ENCODE measurements at places on chromosomes 5 and 9.
A peak's percentile ranks its signal among the peaks of the same experiment; 100 is the strongest.

- DNase-seq = no peak
Measured at GRCh38 chr5:174459071-174459702, 265.2 kb upstream of the MSX2 start.

GRCh38 chr5:127440831-127441230 is 76.6 kb upstream of the PRRC1 start:
- no peak for DNase-seq

DNA sequence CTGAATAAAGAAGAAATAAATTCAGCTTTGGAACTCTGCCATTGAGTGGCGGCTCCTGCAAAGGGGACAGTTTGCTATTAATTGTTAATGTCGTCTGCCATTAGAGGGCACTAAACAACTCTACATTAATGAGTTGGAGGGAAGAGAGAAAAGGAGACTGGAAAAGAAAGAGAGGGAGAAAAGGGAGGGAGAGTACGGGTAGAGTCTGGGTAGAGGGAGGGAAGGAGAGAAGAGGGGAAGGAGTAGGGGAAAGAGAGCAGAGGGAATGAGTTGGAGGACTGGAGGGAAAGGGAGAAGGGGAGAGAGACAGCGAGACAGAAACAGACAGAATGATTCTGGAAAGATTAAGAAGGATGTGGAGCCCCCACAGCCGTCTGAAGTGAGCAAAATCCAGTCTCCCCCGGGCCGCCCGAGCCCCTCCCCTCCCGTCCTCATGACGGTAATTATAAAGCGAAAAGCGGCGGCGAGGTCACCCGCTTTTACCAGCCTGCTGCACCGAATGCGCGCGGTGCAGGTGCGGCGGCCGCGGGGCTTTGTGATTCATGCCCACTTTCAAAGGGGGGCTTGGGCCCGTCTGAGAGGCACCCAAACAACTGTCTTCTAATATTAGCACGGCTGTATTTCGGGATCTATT is 1.9 kb upstream of the FST start:
- no peak for DNase-seq

DNA sequence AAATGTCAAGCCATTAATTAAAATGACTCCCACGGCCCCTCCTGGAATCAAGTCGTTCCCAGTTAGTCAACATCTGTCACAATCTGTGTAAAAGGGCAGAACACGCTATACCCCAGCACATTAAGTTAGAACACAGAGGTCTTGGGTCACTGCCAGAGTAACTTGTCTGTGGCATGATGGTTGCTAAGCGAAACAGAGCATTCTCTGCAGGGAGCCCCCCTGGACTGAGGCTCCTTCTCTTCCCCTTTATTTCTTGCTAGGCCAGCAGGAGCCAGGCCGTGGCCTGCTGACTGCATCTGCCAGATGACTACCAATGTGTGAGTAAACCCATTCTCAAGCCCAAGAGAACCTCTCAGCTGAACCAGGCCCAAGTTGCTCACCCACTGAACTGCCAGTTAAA is 51.9 kb upstream of the ZBED3 start:
- no peak for DNase-seq

DNA sequence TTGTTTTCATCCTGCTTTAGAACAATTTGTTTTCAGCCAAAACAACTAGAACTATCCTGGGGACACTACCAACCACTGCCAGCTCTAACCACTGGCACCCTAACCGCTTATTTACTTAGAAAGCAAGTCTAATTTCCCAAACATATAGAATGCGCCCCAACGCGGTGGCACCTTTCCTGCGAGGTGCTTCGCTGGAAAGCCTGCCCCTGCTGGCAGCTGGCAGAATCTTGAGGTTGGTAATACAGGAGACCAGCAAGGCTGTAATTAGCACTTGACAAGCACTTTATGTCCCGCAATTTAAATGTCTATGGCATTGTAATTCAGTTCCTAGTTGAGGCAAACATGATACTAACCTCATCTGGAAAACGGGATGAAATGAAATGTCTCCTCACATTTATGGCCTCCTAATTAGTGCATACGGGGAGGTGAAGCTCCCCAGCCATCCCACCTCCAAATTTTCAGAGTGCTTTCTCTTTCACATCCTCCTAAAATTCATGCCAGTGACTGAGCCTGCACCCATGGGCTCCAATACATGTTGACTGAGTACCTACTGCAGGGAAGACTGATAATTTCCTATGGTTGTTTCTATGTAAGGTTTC is 30.4 kb downstream of the GABBR2 start:
- DNase-seq = no peak

DNA sequence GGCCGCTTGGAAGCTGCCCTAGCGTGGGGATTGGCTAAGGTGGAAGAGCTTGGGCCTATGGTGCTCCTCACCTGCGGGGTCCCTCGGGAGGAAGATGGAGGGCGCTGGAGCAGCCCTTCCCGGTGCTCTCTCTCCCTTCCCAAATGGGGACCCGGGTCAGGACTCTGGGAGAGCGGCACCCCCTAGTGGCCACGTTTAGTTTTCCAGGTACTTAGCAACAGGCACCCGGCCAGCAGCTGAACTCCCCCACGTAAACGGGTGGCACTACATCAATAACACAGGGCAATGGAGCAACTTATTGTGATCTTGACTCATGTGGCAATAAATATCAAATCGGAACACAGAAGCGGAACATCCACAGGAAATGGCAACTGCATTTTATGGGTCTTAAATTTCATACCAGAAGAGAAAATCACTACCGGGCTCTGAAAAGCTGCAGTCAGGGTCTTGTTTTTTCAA is 316.6 kb downstream of the AGTPBP1 start:
- DNase-seq = peak; percentile 22

GRCh38 chr9:113621980-113622379 is 158.5 kb downstream of the RGS3 start:
- DNase-seq = no peak

- DNase-seq = no peak
Measured at GRCh38 chr5:110923971-110924370, 147.5 kb upstream of the TSLP start.

DNA sequence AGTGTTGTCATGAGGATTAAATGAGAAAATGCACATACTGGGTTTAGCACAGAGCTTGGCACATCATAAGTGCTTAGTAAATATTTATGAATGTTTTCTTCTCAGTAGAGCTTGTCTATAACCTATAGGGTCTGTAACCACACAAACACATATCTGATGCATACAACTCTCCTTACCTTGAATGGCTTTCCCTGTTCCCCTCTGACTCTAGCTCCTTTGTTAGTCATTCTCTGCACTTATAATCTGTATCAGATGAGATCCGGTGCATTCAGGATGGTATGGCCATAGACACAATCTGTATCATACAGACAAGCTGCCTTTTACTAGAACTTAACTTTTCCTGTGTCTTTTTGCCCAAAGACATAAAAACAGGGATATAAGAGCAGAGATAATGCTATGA is 11.1 kb upstream of the SSBP2 start:
- DNase-seq = no peak

GRCh38 chr9:34830068-34830467 is 120.1 kb upstream of the CCL21 start:
- DNase-seq = peak; percentile 9

- DNase-seq = no peak
Measured at GRCh38 chr9:84955155-84955554, 285.6 kb downstream of the NTRK2 start.

DNA sequence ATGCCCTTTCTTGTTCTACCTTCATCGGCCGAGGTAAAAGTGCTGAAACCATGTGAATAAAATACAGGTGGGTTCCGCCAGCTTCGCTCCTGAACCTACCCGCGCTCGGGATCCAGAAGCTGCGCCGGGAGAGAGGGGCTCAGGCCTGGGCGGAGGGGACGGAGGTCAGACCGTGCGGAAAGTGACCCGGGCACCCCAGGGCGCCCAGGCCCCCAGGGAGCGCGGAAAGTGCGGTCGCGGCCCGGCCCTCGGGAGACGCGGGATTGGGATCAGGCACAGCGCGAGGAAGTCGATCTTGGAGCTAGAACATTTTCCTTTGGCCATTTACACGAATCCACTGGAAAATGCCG is 329 bp downstream of the SYK start:
- DNase-seq = no peak

- DNase-seq = no peak
Measured at GRCh38 chr9:19136129-19136528, 8.8 kb upstream of the PLIN2 start.

- DNase-seq = peak; percentile 36
Measured at GRCh38 chr9:124735121-124735520, 36.0 kb downstream of the NR6A1 start.

DNA sequence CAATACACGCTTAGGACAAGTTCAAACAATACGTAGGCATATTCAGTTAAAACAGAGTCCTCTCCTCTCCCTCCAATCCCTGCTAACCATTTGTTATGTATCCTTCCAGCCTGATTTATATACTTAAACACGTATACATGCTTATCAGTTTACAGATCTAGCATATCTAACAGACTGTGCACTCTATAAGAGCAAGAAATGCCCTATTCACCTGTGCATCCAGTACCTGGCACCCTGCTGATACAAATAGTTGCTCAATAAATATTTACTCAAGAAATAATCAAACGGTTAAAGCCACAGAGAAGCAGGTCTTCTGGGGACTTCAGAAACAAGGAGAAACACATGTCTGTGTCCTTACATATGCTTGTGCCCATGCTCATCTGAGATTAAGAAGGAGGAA is 55.9 kb downstream of the MLLT3 start:
- no peak for DNase-seq

DNA sequence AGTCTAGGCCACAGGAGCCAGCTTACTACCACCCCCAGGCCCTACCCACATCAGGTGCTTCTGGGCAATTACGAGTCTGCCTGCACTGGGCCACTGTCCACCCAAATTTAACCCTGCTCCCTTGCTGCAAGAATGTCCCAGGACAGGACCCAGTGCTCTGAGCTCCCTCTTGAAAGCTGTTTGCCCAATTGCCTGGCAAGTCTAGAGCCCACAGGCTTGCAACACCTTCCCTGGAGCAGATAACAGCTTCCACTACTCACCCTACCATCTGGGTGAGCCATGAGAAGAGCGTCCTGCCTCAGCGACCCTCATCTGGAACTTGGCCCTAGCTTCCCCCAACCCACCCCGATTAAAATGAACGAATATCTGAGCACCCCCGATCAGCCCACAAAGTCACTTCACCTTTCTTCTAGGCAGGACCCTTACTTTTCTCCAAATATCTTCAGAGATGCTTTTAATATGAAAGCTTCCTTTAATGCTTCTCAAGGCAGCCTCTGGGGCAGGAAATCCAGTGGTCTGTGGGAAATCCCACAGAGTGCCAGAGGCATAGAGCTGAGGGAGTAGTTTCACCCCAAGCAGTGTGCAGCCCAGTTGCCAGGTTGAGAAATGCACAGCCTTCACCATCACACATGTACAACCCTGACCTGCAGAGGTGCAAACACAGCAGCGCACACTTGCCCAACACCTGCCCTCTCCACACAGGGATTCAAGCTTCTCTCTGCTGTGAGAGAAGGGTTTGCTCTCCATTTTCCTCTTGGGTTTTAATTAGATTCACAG is 10.6 kb downstream of the ACSL6 start:
- no peak for DNase-seq

DNA sequence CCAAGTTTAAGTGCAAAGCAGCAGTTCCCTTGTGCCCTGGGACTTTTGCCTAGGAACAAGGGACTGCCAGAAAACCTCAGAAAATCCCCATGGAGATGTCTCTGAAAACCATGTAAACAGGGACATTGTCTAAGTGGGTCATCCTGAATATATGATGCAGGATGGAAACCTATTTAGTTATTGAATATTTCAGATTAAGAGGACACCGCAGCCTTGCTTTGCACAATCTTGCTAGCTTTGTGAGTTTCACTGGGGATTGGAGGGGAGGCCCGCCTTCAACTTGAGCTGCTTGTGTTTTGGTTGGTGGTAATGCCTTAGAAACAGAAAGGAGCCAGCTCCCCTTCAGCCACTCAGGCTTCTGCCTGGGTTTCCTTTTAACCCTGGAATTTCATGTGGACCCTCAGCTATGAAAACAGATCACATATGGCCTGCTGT is 112.8 kb downstream of the C9orf152 start:
- no peak for DNase-seq

GRCh38 chr5:76402251-76402885 is 717 bp upstream of the IQGAP2 start:
- no peak for DNase-seq
